GOT3 (cell line): ENCODE measurements at places on chromosomes 2 and 18.

DNA sequence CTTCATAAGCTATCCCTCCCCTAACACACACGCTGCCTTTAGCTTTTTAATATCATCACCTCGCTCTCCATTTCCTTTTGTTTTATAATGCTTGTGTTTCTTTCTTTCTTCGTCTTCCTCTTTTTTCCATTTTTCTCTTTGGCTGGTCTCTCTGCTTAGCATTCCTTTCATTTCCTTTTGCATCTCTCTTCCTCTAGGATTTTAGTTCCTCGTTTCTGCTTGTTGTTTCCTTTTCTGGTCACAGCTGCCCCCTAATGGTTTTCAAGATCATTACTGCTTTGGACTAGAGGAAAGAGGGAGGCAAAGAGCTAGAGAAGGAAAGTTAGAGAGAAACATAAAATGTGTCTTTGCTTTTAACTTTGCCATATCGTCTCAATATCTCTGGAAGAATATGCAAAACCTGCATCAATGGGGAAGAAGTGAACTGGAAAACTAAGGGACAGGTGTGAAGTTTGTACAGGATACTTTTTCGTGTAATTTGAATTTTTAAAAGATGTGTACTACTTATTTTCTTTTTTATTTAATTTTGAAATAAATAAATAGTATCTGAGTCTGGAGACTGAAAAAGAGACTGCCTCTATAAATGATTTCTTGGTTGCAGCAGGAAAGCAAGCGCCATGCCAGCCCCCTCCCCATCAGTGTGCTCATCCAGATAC is 6.3 kb upstream of the NRP2 start:
- no peak for DNase-seq

GRCh38 chr18:255171-255570 is 12.7 kb downstream of the THOC1 start:
- no peak for DNase-seq

GRCh38 chr2:210493528-210493927 is 17.0 kb upstream of the LANCL1 start:
- no peak for DNase-seq

GRCh38 chr2:15042801-15043217 is 410.3 kb downstream of the LRATD1 start:
- peak; percentile 16 for DNase-seq

GRCh38 chr18:54357082-54357659 is 487 bp downstream of the STARD6 start:
- no peak for DNase-seq

DNA sequence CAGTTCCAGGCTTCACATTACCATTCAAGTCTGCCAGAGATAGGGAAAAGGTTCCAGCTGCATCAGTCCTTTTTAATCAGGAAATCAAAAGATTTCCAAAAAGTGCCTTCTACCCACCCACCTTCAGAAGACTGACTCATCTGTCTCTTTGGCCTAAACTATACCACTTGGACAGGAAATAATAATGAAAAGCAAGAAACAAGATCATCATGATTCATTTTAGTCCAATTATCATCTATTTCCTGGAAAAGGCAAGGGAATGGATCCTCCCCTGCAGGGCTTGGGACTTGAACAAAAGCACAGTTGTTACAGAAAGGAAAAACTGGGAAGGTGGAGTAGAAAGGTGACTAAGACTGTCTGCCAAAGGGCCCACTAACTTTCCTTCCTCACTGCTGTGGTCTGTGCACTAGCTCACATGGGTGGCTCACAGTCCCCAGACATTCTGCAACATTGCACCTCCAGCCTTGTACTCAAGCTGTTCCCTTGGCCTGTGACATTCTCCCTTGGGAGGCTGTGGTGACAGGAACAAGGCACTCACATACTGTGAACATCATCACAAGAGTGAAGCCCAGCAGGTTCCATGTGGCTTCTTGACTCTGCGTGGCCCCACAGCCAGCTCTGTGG is 75.3 kb downstream of the VSNL1 start:
- no peak for DNase-seq

- no peak for DNase-seq
Measured at GRCh38 chr2:159985656-159986055, 76.8 kb downstream of the PLA2R1 start.

DNA sequence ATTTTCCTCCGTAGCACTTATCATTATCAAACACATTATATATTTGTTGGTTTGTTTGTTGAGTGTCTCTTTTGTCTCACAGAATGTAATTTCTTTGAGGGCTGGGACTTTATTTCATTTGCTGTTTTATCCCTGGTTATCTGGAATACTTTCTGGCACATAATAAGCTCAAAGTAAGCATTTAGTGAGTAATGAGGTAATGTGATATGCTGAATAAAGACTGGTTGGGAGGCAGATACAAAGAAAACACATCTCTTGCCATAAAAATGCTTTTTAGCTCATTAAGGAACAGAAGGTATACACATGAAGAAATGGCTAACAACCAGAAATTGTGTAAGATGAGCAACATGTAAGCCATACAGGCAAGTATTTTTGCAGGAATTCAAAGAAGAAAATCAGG is 1411.8 kb downstream of the LRP1B start:
- no peak for DNase-seq

DNA sequence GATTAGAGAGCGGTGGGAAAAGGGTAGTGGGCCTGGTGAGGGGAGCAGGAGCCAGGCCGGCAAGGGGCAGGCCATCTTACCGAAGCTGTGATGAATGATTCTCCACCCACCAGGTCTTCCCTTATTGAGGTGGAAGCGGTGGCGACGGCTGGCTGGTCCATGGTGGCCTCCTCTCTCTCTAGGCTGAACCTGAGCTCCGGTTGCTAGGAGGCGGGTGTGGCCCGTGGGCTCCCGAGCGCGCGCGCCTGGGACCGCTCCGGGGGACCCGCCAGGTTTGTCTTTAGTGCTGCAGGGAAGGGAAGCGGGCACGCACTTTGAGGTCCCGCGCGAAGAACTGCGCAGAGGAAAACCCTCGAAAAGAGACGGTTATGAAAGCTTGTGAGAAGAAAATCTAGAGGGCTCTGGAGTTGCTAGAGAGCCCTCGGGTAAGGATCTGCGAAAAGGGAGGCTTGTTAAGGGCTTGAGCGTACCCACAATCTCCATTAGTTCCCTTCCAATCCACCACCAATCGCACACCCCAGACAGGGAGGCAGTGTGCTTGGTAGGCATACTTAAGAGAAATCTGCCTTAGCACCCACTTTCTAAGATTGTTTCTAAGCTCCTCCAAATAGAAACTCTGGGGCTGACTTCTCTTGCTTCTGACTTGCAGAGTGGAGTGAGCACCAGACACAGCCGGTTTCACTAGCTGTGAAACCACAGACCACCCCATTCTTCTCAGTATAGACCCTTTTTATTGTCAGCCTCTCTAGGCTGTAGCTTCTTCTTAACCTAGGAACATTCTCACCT is at the start of gene STPG4:
TSS of gene STPG4 (minus strand) at position 218 of the 786 bp plus-strand sequence. CDS start at position 161, 57 bp downstream.
- no peak for DNase-seq
